ENCODE measurements at places on chromosomes 5 and 9.

DNA sequence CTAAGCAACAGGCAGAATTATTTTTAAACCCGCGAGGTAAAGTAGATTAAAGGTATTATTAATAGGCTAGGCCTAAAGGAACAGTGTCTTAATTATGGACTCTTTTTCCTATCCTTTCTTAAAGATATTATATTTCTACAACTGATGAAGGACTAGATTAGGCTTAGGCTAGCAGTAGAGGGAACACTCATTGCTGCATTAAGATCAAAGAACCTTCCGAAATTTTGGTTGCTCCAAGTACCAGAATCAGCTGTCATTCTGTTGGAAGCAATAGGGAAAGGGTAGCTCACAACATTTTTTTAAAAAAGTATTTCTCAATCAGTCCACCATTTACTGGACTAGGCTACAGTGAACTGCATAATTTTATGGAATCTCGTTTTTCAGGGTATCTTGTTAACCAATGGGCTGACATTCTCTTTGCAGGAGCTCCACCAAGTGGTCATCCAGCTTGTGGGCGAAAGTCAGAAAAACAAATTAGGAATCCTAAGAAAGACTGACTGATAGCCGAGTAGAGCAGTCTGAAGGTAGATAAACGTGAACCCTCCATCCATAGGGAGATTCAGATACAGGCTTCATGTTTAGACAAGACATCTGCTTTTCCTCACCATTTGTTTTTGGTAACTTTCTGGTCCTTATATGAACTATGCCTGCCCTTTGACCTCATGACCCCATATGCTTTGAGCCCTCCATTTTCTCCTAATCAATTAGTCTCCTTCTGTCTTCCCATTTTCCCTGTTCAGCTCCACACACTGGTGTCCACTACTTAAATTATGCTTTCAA lies 103.6 kb upstream of the CHD1 start:
- peak; percentile 72 for DNase-seq

DNA sequence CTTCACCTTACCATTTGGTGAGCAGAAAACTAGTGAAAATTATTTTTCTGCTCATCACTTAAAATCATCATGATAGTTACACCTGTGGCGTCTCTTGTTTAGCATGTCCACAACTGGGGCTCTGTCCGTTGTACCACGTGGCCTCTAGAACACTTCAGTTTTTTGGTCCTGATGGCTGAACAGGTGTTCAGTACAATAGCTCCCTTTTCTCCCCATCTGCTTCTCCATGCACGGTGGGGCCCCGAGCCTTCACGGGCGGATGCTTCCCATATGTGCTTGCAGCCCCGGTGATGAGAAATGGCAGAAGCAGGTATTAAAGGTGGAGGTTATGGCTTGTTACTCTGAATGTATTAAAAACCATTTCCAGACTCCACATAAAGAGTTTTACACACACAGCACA lies 304.1 kb downstream of the CWC27 start:
- no peak for DNase-seq

DNA sequence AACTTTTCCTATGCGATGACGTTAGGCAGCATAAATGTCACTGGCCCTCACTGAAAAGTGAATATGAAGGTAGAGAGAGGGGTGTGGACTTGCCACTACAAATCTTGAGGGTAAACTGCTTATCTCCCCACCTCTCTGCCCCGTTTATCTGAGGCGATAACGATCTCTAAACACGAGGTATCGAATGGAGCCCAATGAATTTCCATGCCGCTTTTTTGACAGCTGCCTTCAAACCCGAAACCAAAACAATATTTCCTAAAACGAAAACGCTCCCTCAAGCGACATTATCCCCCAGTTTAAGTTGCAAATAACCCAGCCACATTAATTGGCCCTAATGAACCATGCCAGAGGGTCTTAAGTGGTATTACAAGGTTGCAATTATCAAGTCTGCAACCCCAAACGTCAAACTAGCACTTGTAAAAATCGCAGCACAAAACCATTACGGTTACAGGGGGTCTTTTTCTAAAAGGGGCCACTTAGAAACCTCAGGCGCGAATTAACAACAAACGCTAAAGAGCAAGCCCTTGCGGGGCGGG lies 1.4 kb downstream of the NR3C1 start:
- no peak for DNase-seq

DNA sequence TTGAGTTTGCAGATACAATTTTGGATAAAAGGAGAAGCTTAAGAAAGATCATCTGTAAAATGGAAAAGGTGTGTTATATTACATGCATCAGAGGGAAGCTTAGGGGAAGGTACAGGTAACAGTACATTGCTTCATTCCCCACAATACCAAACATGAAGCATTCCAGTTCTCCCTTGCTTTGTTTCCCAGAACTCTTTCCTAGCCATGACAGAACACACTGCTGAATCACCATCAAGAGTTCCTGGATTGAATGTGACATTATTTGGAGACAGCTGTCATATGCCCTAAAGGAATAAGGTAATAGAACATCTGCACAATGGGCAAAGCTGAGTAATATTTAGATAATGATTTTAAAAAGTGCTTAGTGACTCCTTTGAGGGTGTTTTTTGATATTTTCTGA lies 303.5 kb upstream of the ST8SIA4 start:
- DNase-seq, result no peak

GRCh38 chr5:134148316-134148715 lies 28.4 kb downstream of the SKP1 start:
- no peak for DNase-seq

DNA sequence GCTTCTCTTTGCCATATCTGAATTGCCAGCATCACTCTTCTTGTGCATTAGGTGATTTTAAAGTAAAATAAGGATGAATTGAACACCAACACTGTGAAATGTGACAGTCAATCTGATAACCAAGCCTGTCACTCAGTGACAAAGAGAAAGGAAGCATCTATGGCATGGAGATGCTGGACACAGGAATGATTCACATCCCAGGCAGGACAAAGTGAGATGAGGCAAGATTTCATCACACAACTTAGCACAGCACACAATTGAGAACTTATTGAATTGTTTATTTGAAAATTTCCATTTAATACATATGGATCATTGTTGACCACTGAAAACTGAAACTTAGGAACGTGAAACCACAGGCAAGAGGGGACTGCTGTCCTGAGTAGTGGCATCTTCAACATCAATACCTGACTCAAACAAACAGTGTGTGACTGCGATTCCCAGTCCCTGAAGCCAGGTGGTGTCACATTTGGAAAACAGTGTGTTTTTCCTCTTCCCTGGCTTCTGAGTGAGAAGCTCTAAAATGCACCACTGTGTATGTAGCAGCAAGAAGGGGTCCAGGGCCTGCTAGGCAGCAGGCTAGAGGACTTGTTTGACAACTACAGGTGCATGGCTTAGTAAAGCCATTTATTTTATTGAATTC lies 10.7 kb downstream of the GAPT start:
- no peak for DNase-seq

- DNase-seq, result no peak
These were observed 213.4 kb upstream of the ELL2 start for GRCh38 chr5:96175090-96175489.

- DNase-seq, result no peak
These were observed 44.7 kb upstream of the GABRP start for GRCh38 chr5:170738840-170739239.
